ENCODE measurements at places on chromosomes 2 and 18.
A peak's percentile ranks its signal among the peaks of the same experiment; 100 is the strongest.

GRCh38 chr2:127220768-127221527 lies 849 bp upstream of the CYP27C1 start:
- DNase-seq = no peak

DNA sequence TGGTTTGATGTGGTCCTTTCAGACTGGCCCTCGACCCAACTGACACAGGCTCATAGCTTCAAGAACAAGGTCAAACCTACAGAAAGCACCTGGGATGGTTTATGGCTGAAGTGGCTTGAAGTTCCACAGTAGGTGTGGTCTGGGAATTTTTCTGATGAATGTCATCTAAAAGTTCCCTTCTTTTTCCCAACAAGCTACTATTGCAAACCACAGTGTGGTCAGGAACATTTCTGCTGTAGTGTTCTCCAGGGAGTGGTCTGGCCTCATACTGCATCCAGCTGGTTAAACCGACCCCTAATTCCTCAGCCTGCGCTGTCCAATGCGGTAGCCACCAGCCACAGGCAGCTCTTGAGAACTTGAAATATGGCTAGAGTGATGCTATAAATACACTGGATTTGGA lies 92.7 kb downstream of the FAM124B start:
- peak; percentile 55 for DNase-seq

DNA sequence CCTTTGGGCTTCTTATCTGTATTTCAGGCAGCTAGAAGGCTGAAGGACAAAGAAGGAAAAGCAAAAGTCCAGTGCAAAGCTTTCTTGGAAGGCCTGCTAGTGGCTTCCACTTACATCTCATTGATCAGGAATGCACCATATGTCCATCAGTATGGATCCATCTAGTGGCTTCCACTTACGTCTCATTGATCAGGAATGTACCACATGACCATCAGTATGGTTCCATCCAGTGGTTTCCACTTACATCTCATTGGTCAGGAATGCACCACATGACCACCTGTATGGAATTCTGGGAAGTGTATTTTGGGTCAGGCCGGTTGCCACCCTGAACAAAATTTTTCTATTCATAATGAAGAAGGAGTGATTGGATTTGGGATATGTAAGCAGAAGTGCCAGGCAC lies 70.6 kb downstream of the LYPD6 start:
- DNase-seq = peak; percentile 60

- peak; percentile 78 for DNase-seq
Observed at GRCh38 chr2:54041135-54041534, 70.3 kb upstream of the PSME4 start.

- no peak for DNase-seq
Observed at GRCh38 chr2:223044092-223044836, 7.7 kb upstream of the KCNE4 start.

DNA sequence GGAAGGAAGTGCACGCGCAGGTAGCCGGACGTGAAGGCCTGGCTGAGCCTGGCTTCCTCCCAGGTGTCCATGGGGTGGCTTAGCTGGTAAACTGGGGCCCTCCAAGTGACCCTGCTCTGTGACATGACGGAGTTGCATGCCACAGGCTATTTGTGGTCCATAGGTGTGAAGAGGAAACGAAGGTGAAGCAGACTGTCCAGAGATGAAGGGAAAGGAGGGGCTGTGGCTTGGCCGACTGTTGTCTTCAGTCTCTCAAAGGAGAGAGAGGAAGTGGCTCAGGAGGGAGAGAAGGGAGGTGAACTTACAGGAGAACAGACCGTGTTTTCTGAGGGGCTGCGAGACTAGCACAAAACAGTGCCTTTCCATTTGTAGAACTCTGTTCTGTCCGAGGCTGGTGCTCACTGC lies 19.3 kb downstream of the INPP5D start:
- no peak for DNase-seq

- peak; percentile 80 for DNase-seq
Observed at GRCh38 chr18:9536354-9537152, 61.2 kb downstream of the RALBP1 start.

DNA sequence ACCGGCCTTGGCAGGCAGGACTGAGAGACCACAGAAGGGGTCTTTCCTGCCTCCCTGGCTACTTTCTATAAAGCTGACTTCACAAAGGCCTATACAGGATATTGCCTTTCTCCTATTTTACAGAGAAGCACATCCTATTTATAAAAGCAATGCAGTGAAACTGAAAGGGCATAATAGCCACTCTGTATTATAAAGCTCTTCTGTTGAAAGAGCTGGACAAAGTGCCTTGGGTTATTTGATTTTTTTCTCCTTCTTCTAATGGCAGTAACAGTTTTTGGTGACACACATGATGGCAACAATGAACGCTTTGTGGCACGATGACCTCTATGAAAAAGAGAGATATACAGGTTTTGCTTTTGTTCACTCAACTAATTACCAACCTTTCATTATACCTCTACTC lies 281.1 kb downstream of the ZNF516 start:
- DNase-seq = no peak

GRCh38 chr2:171147081-171147480 lies 13.6 kb downstream of the TLK1 start:
- DNase-seq = no peak

Data from fibroblast of mammary gland (primary cell).